ENCODE measurements at places on chromosomes 12 and 14. TPM values are rescaled to one million over a fixed set of nuclear protein-coding genes. Genes with fewer than 3 reads are reported as not detected.

GRCh38 chr14:22320362-22320750, 268.7 kb downstream of the DAD1 start:
- no peak for DNase-seq

DNA sequence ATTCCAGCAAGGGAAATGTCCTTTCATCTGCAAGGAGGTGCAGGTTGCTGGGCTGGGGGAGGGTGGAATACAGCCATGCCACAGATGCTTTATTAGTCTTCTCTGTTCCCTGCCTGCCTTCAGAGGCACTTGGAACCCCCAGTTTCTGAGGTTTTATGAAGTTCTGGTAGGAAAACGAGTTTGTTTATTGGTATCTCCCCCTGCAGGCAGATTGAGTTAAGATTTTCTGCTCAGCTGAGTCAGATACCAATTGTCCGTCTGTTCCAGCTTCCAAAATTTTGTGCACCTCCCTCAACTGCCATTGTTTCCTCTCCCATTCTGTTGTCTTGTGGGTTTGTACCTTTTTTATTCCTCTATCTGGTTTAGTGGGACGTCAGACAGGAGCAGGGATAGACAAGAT, 155.6 kb downstream of the ETV6 start:
- DNase-seq, result no peak

DNA sequence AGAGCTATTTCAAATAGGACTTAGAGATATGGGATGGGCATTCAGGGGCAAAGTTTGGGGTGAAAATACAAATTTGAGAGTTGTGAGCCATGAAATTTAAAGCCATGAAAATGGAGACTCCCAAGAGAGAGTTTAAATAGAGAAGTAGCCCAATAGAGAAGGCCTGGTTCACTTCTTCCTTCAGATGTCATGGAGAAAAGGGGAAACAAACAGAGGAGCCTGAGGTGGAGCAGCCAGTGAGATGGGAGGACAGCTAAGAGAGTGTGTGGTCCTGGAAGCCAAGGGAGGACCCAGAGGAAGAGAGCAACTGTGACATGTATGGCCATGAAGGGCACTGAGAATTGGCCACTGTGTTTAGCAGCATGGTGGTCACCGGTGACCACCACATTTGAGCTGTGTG, 12.3 kb upstream of the DYNLL1 start:
- DNase-seq, result no peak

- no peak for DNase-seq
Measured at GRCh38 chr14:99724939-99725773, 41.1 kb downstream of the CYP46A1 start.

ATL1 gene
- total RNA-seq, result 3.7 TPM

Data from WTC11 (cell line).